ENCODE measurements at places on chromosomes 4 and X. TPM values are rescaled to one million over a fixed set of nuclear protein-coding genes. Genes with fewer than 3 reads are reported as not detected.

Gene TIMP1
- total RNA-seq = 120 TPM

Gene MSANTD1
- total RNA-seq = 2.5 TPM

Gene MAOA
- 1.1 TPM for total RNA-seq

Gene HERC6
- 21.1 TPM for total RNA-seq

Gene TLR1
- 0.82 TPM for total RNA-seq

Gene STBD1
- 1.7 TPM for total RNA-seq

Gene LRRC66
- total RNA-seq = 0.44 TPM

Gene NLGN3
- total RNA-seq = 3.5 TPM

Gene TIMM17B
- 68.2 TPM for total RNA-seq

Gene USP26
- not detected for total RNA-seq

Gene CXCL10
- total RNA-seq = 0.44 TPM

Gene FRAS1
- total RNA-seq = 45.3 TPM

Gene XK
- 0.51 TPM for total RNA-seq

Gene SHROOM2
- total RNA-seq = 12.5 TPM

Gene CC2D2A
- total RNA-seq = 20.9 TPM

Gene PLS3
- total RNA-seq = 443 TPM

Gene KDR
- total RNA-seq = 44.1 TPM

Gene SPANXA2
- not detected for total RNA-seq

Gene RAB41
- total RNA-seq = not detected

Gene SLC25A14
- total RNA-seq = 19.3 TPM

Gene FAM9C
- total RNA-seq = 0.44 TPM

Gene NPY5R
- not detected for total RNA-seq

Gene WDR1
- total RNA-seq = 227 TPM

Gene GPRIN3
- 1.6 TPM for total RNA-seq

Gene MAGEA4
- not detected for total RNA-seq

Gene MAGEB17
- not detected for total RNA-seq

Gene OTUD6A
- not detected for total RNA-seq

Gene TRAM1L1
- total RNA-seq = 9.7 TPM

Gene CPZ
- 32.8 TPM for total RNA-seq

Gene FGF2
- total RNA-seq = 13.0 TPM

Gene GAGE12F
- total RNA-seq = not detected

Gene FAM9B
- total RNA-seq = not detected

Data from mesothelial cell of epicardium (in vitro differentiated cells).